ENCODE measurements at places on chromosomes 2 and 18. TPM values are rescaled to one million over a fixed set of nuclear protein-coding genes. Genes with fewer than 3 reads are reported as not detected.

The CCDC150 gene
- 1.8 TPM for polyA plus RNA-seq

The KYNU gene
- 0.18 TPM for polyA plus RNA-seq

The PRKAG3 gene
- polyA plus RNA-seq = not detected

The SCRN3 gene
- polyA plus RNA-seq = 57.1 TPM

The RALB gene
- 50.6 TPM for polyA plus RNA-seq

The CYTIP gene
- not detected for polyA plus RNA-seq

The EVX2 gene
- not detected for polyA plus RNA-seq

The C18orf54 gene
- 2.2 TPM for polyA plus RNA-seq

The MC5R gene
- not detected for polyA plus RNA-seq

The SULT1C3 gene
- polyA plus RNA-seq = not detected

The PRSS56 gene
- polyA plus RNA-seq = not detected

The SF3B6 gene
- 307 TPM for polyA plus RNA-seq

The HOXD4 gene
- not detected for polyA plus RNA-seq

The BOK gene
- polyA plus RNA-seq = 2.3 TPM

The IL1B gene
- polyA plus RNA-seq = not detected

The ITPRIPL1 gene
- not detected for polyA plus RNA-seq

Measured in neural cell (in vitro differentiated cells).